Pancreas (tissue), 10 donors: ENCODE measurements at places on chromosomes 2 and 18.

DNA sequence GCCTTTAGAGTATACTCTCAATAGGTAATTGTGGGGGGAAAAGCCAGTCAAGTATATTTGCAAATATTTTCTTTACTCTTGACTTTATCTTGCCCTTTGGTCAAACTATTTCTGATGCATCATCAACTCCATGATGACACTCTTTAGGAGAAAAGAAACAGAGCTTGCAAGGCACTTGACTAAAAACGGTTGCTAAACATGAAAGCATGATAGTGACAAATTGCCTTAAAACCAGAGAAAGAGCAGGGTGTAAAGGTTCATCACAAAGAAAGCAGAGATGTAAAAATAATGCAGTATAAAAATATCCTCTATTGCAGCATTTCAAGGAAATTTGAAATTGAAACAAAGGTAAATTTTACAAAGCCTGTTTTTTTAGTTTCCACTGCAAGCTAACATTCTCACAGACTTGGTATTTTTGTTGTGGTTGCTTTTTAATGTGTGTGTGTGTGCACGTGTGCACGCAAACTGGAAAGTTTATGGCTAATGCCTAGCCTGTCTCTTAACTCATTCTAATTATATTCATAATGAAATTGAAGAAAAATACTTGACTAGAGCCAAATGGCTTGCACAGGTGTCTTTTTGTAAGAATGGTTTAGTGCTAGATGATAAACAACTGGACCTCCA is 503.6 kb downstream of the ARHGAP15 start:
- DNase-seq, result no peak

DNA sequence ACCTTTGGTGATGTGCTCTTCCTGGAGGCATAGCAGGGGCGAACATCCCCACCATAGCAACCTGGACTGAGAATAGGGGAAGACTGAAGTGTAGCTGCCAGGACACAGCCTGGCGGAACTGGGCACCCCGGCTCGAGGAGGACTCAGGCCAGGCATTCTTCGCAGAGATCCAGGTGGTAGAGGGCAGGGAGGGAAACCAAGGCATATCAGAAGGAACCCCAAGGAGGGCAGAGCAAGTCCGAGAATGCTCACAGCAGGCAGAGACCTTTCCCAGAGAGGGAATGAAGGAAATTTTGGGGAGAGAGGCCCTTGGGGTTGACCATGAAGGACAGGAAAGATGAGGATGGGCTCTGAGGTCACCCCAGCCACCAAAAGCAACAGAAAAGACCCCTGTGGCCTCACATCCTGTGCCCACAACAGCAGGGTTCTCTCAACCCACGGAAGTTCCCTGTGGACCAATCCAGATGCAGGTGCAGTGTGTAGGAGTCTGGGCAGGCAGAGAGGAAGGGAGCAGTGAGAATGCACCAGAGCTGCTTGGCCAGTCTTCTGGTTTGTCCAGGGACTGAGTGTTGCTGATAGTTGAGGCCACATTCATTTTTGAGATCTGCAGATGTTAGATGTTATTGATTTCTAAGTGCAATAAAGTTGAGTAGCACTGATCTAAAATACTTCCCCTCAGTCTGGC is 136.9 kb downstream of the PXDN start:
- no peak for DNase-seq

DNA sequence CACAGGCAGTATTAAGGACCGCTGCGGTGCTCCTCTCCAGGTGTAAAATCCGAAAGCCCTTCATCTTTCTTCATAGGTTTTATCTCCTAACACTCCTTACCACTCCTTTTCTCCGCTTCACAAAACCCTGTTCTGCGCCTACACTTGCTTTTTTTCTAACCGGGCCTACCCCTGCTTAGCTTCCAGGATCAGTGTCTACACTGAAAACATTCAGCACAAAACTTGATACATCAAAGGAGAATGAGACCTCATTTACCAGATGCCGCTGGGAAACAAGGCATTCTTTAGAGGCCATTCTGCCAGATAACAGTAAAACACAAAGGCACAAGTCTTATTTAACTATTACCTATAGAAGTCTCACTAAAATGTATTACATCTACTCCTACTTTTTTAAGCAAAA is 13.1 kb downstream of the CHST10 start:
- DNase-seq, result no peak

DNA sequence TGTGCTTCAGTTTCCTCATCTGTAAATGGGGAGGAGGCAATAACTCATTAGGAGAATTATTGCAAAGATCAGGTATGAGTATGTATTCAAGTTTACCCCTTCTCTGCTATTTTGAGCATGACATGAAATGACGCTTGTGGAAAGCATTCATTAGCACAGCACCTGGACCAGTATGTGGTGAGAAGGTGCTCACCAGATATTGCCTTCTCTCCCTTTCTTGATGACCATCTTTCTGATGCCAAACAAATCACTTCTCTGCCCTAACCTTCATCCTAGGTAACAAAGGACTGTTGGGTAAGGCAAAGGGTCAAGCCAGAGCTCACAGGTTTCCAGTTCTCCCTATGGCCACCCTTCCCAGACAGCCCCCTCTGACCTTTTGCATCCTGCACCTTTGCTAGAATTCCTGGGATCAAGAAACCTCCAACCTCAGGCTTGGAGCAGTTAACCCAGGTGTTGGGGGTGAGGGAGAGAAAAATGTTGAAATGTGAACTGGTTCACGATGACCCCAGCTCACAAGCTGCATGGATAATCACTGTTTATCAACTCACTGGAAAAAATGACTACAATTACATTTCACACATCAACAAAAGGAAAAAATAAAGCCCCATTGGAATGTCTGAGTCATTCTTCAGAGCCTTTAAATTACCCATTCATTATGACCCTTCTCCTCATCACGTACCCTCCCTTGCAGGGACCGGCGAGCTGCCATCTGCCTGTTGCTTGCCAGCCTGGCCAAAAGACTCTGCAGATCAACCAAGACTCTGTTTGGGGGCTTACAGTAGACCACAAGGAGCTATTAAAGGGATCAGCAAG is 41.6 kb downstream of the LBH start:
- DNase-seq, result no peak

DNA sequence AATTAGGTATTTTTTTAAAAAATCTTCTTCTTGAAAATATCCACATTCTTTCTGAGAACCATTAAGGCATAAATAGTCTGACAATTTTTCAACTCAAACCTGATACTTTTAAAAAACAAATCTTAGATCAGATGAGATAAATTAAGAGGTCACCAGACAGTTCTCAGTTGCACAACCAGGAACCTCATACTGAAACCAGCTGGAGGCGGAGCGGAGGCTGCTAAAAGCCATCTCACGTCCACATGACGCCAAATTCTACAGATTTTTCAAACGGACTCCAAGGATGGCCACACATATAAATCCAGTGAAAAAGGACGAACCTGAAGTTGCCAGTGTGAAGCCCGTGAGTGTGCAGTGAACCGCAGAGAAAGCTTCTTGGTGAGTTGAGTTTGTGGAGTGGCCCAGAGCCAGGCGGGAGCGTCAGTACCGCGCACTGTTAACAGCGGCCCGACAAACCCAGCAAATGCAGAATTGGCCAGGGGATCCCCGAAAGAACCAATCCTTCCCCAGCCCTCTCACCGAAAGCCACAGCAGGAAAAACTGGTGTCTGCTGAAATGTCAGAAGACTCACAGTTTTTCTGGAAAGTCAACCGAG is 53.1 kb upstream of the BBS5 start:
- DNase-seq, result no peak

- no peak for DNase-seq
Observed at GRCh38 chr2:152413228-152414030, 78.5 kb downstream of the FMNL2 start.
